ENCODE measurements at places on chromosomes 3 and 15.
A peak's percentile ranks its signal among the peaks of the same experiment; 100 is the strongest.

- DNase-seq = peak; percentile 5
Observed at GRCh38 chr15:44289259-44289790, 806 bp downstream of the GOLM2 start.

GRCh38 chr3:167066977-167067786, 312.9 kb downstream of the ZBBX start:
- DNase-seq = no peak

DNA sequence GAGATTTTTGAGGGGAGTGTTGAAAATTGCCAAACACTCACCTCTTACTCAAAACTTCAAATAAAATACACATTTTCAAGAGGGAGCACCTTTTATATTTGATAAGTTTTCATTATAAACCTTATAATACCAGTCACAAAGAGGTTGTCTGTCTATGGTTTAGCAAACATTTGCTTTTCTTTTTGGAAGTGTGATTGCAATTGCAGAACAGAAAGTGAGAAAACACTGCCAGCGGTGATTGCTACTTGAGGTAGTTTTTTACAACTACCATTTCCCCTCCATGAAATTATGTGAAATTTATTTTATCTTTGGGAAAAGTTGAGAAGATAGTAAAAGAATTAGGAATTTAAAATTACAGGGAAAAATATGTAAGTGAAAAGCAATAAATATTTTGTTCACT, 20.1 kb downstream of the DIPK2A start:
- no peak for DNase-seq

GRCh38 chr3:32460031-32460749, 42.5 kb downstream of the CMTM6 start:
- DNase-seq = peak; percentile 58

GRCh38 chr3:197798863-197799262, 7.8 kb downstream of the LRCH3 start:
- DNase-seq = no peak
